Astrocyte of the spinal cord (primary cell): ENCODE measurements at places on chromosomes 1 and 21.
A peak's percentile ranks its signal among the peaks of the same experiment; 100 is the strongest.

DNA sequence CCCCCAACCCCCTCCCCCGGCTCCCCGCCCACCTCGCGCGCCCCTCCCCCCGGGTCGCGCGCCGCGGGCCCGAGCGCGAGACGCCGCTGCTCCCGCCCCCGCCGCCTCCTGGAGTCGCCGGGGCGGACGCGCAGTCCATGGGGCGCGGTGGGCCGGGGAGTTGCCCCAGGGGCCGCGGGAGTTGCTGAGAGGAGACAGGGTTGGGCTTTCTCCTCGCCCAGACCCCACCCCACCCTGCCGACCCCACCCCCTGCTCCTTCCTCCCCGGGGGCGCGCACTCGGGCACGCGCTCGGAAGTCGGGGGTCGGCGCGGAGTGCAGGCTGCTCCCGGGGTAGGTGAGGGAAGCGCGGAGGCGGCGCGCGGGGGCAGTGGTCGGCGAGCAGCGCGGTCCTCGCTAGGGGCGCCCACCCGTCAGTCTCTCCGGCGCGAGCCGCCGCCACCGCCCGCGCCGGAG, at the start of gene LAMC1:
TSS of gene LAMC1 (plus strand) at position 275 of the 455 bp plus-strand sequence. CDS start 297 bp downstream, outside the sequence.
- DNase-seq, result peak; percentile 87

- no peak for DNase-seq
Measured at GRCh38 chr1:89378001-89378400, 14.1 kb downstream of the GBP6 start.

DNA sequence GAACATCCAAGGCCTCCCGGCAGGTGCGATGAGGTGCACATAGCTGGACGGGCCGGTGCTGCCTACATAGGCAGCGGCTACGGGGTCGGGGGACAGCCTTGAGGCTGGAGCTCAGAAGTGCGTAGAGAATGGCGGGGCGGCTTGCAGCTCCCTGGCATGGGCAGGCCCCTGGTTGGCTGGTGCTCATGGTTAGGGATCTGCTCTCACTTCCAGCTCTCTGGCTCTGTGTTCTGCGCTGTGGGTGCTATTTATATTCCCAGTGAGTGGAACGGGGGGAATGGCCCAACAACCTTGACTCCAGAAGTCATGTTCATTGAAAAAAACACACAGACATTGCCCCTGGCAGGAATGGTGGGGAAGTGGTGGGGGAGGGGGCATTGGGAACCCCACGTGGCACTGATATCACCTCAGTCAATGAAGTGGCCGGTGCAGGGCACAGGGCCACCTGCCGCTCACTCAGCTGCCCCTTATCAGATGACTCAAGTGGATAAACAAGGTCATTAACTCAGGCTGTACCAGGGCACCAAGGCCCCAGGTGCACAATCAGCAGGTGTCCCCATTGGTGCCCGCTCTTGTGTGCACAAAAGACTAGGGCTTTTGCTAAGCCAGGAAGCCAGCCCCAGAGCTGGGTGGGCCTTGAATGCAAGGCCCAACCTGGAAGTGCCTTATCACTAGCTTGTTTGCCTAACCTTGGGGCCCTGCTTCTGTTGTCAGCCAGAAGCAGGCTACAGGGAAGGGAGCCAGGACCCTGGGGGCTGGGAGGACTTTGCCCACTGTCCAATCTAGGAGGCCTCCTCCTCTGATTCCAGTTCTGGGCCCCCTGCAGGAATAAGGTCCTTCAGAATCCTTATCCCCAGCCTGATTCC, at the start of gene NR0B2:
TSS of gene NR0B2 (minus strand) at position 222 of the 866 bp plus-strand sequence. CDS start at position 187, 35 bp downstream.
- no peak for DNase-seq

- DNase-seq, result no peak
Measured at GRCh38 chr1:57633056-57633455, 209.2 kb upstream of the DAB1 start.

DNA sequence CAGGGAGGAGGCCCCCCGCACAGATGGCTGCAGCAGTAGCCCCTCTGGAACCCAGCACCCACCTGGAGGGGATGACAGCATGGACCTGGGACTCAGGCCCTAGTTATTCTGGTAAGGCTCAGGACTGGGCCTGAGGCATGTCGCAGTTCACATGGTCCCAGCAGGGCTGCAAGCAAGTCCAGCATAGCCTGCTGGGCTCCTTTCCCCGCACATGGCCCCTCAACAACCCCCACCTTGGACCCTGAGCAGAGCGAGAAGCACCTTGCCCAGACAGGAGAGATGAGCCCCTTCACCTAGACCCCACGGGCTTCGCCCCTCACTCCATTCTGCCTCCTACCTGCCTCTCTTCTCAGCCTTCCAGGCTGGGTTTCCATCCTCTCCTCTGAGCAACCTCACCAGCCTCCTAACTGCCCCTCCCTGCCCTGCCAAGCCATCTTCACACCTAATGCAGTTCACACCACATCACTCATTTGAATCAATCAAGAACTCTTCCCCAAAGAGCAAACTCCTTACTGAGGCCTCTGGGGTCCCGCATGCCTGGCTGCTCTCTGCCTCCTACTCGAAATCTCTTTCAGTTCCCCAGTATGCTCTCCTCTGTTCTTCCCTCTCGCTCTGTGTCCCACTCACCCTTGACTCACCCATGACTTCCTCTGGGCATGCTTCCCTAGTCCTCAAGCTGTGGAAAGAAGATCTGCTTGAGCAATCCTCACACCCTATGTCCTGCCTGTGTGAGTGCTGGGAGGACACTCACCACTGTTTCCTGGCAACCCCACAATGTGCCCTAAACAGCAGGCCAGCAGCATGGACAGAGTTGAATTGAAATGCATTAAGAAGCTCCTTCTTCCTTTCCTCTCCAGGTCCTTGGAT, 9.4 kb upstream of the THEMIS2 start:
- DNase-seq, result peak; percentile 96

DNA sequence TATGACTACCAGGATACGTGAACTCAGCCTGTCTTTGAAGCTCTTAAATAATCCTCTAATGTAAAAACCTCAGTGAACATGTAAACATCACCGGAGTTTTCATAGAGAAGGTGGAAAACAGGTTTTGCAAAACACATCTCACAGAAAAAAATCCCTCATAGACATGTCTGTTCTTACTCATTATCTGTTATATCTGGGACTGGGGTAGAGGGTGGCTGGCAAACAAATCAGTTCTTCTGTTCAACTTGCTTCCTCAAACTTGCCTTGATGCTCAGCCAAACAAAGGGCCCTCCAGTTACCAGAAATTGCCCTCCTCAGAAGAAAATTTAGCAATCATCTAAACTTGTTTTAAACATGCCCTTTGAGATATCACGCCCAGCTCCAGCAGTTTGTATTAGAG, 66.1 kb upstream of the CXADR start:
- DNase-seq, result no peak

DNA sequence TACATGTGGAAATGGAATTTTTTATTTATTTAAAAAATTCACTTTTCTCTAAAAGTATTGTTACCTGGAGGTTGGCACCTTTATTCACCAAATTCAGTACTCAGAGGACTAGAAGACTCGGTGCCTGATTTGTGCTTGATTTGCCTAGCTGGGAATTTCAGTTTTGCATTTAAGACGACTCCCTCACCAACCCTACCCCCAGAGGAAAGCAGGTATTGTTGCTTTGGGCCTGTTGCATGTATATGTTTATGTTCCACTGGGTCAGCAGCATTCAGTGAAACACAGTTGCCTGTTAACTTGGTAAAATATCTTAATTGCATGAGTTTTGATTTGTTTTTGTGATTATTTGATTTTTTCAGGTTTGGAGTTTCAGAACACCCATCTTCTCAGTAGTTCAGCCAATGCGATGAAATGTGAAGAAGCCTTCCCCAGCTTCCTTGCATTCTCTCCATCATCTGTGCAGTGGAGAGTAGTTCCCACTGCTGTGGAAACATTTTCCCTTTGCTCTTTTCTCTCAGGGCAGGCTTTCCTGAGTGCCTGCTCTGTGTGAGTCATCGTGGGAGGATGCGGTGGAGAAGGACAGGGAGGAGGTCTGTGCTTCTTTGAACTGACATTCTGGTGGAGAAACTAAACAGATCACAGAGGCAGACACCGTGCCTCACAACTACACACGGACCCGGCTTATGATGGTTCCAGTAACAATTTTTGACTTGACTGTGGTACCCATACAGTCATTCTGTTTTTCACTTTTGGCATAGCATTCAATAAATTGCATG, 6.4 kb downstream of the ADARB1 start:
- DNase-seq, result peak; percentile 48

DNA sequence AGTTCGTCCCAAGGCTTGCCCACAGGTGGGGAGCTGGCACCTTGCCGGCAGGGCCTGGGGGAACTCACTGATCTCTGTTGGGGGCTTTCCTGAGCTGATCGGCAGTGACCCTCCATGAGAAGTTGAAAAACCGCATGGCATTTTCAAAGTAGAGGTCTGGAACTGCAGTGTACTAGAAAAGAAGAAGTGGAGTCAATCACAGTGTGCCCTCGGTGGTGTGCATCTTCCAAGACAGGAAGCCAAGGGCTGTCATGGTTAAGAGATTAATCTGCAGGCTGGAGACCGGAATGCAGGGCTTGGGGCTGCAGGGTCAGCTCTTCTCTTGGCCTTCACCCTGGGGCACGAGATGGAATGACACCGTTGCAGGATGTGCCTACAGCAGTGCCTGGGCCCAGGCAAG, 56.8 kb downstream of the ECE1 start:
- no peak for DNase-seq

GRCh38 chr1:91454136-91454535, 46.5 kb upstream of the CDC7 start:
- no peak for DNase-seq

- DNase-seq, result no peak
Measured at GRCh38 chr1:22628698-22629444, 7.6 kb upstream of the C1QA start.

- peak; percentile 6 for DNase-seq
Measured at GRCh38 chr1:160954158-160955104, at the start of gene ITLN2. ITLN2 (minus strand) TSS chr1:160954809; CDS start chr1:160954741, 68 bp downstream.

DNA sequence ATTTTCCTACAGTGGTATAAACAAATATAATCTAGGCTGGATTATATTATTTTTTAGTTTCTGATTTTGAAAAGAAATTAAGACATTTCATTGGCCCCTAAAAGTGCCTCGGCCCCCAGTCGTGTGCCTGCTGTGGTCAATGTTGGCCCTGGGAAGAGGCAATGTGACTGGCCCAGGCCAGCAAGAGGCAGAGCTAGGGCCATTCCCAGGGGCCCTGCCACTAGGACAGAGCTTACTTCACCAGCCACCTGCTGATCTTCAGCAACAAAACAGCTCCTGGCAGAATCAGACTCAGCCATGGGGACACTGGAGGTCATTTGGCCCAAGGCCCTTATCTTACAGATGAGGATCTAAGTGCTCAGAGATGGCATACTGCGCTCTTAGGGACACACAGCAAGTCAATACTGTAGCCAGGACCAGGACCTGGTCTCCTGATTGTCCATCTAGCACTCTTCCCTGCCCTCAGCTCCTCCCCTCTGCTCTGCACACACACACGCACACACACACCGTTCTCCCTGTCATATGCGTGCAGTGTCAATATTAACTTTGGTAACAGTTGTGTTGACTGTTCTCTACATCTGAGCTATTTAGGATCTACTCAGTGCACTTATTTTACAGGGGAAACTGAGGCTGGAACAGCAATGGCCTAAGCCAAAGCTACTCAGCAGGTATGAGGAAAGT, 16.6 kb upstream of the KLHDC7A start:
- DNase-seq, result no peak
